ENCODE measurements at places on chromosomes 16 and 17.

DNA sequence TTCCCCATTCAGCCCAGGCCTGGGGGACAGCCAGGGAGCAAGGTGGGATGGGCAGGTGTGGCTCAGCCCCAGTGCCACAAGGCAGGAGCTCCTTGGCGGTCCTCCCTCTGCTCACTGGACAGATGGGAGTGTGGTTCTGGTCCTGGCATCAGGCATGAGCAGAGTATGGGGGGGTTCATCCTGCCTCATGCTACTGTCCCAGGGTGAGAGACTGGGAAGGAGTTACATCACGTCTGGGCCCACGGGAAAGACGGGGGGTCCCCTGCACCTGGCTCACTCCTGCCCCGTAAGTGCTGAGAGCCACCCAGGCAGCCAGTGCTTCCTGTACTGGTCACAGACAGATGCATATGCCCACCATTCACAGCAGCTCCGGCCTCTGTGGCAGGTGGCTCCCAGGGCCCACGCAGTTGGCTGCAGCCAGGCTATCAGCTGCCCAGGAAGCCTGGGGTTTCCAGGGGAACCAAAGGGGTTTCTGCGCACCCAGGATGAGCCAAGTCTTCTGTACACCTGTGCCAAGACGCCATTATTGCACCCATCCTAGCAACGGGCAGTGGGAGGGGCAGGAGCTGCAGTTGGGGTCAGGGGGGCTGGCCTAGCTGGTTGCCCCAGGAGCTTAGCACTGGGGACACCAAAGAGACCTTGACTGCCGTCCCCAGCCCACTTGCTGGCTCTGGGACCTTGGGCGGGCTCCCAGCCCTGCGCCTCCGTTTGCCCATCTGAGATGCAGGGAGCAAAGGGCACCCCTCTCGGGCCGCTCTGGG is 1.9 kb downstream of the BAIAP3 start:
- no peak for DNase-seq

DNA sequence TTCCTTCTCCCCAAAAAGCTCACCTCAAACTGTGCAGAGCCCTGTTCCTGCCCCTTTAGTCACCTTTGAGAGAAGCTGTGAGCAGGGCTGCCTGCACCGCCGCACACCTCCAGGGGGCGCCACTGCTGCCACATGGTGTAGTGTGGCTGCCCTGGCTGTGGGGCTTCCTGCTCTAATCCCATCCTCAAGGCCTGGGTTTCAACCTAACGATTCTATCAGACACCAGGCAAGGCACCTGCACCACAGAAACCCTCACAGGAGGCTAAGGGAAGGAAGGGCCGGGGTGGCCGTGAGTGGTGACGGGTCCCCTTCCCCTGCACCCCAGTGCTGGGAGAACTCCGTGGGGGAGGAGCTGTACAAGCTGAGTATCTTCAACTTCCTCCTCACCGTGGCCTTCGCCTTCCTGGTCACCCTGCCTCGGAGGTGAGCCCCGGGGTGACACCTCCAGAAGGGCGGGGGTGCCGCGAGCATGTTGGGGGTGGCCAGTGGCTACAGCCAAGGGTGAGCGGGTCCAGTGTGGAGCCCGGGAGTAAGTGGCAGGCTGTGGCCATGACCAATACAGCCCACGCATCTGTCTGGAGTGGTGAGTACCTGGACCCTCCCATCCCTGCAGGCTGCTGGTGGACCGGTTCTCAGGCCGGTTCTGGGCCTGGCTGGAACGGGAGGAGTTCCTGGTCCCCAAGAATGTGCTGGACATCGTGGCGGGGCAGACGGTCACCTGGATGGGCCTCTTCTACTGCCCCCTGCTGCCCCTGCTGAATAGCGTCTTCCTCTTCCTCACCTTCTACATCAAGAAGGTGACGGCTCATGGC is 7.0 kb downstream of the TMC8 start:
- no peak for DNase-seq

- DNase-seq = no peak
These were observed 562 bp downstream of the ZC3H7A start for GRCh38 chr16:11796227-11797165.

DNA sequence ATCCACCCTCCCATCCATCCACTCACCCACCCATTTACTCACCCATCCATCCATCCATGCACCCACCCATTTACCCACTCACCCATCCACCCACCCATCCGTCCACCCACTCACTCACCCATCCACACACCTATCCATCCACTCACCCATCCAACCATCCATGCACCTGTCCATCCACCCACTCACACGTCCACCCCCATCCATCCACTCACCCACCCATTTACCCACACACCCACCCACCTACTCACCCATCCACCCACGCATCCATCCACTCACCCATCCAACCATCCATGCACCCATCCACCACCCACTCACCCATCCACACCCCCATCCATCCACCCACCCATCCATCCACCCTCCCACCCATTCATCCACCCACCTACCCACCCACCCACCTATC is 12.2 kb downstream of the SOX8 start:
- no peak for DNase-seq

DNA sequence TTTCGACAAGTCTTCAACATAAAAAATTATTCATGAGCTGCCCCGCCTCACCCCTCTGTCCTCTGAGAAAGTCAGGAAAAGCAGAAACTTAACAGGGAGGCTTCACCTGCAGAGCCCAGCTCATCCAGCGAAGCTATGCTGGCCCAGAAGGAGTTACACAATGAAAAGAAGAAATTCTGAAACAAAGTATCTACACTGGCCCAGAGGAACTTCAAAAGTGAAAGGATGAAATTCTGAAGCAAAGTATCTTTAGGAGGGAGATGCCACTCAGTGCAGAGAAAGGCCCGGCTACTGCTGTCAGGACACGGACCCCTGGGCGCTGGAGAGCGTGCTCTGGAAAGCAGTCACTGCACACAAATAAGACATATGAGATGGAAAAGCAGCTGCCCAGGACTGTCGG is 1.6 kb downstream of the GALNS start:
- DNase-seq = no peak

DNA sequence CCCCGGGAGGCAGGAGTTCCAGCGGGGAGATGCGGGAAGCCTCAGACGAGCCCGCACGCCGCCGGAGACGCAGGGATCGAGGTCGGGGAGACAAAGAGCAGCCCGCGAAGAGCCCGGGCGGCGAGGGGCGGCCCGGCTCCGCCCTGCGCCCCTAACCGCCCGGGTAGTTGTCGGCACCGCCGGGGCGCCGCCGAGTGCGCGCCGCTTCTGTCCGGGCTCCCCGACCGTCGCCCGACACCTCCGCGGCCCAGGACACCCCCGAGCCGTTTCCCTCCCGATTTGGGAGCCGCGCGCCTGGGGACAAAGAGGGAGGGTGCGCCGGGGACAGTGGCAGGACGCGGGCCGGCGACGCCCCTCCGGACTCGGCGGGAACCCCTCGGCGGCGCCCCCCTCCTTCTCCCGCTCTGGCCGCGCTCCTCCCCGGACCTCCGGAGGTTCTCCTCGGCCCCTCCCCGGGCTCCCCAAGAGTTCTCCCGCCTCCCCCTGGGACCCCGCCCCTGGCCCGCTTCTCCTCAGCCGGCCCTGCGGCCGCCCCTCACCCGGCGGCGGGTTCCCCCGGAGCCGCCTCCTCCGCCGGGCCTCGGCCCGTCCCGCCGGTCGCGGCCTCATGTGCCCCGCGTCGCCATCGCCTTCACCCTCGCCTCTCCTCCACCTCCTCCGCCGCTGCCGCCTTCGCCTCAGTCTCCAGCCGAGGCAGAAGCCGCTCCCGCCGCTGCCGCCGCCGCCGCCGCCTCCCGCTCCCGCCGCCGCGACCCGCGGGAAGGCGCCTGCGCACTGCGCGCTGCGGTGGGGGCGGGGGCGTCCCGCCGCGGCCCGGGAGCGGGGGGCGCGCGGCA is at the start of gene GJC1:
Gene GJC1, minus strand, starts transcription at position 765 of the 836 bp plus-strand sequence. CDS start 24,470 bp downstream, outside the sequence.
- no peak for DNase-seq

DNA sequence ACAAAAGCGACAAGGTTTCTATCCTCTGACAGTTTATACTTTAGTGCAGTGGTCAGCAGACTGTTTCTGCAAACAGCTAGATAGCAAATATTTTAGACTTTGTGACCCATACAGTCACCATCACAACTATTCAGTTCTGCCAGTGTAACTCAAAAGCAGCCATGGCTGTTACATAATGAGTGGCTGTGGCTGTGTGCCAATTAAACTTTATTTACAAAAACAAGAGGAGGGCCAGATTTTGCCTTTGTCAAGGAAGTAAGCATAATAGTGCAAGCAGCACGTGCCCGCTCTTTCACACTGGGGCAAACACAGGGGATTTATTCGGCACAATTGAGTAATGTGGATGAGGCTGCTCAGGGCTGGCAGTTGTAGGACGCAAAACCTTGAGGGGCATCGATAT is 551.5 kb downstream of the MAF start:
- no peak for DNase-seq

GRCh38 chr16:50502616-50503011 is 45.6 kb upstream of the NKD1 start:
- DNase-seq = no peak

GRCh38 chr17:79779661-79780365 is 1.9 kb downstream of the CBX2 start:
- DNase-seq = no peak

- no peak for DNase-seq
These were observed 6.5 kb downstream of the FMNL1 start for GRCh38 chr17:45227926-45228762.

DNA sequence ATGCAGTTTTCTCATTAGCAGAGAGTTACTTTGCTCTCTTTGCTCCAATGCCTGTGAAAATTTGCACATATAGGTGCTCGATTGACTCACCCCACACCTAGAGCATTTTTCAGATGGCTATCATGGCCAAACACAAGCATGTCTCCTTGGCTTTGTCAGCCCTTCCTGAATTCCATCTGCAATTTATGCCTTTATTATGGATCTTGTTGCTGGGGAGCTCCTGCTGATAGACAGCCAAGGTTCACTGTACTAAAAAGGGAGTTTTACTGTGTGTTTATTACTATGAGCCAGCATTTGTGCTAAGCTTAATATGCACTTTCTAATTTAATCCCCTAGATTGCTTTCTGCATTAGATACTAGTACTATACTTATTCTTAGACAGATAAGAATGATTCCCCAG is 93.3 kb downstream of the TOX3 start:
- DNase-seq = no peak

- DNase-seq = peak; percentile 32
These were observed 43.9 kb downstream of the CLEC16A start for GRCh38 chr16:10988164-10988803.

GRCh38 chr16:23027386-23027785 is 121.9 kb downstream of the USP31 start:
- no peak for DNase-seq

DNA sequence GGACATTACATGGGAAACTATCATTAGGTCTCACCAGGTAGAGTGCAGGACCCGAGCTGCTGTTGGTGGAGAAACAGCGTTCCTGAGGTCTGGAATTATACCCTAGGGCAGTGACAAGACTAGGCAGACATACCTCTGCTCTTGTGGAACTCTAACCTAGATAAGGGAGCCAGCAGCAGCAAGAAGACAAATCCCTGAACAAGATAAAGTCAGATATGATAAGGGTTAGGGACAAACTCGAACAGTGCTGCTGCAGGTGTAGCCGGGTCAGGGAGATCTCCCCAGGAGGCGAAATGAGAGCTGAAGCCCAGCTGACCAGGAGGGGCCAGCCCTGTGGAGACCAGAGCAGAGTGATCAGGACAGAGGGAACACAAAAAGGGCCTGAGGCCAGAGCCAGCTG is 34.7 kb downstream of the ARSG start:
- DNase-seq = no peak

- DNase-seq = no peak
These were observed 3.8 kb upstream of the VAC14 start for GRCh38 chr16:70804734-70805169.

- no peak for DNase-seq
These were observed 21.9 kb downstream of the ADORA2B start for GRCh38 chr17:15966879-15967248.

- DNase-seq = no peak
These were observed 75.7 kb upstream of the BRD7 start for GRCh38 chr16:50444526-50444925.

GRCh38 chr17:66549731-66550207 is 247.4 kb downstream of the PRKCA start:
- DNase-seq = no peak

All from stimulated activated CD4-positive, alpha-beta T cell treated with anti-CD3 and anti-CD28 coated beads, Interleukin-1b, Interleukin-23, amount 100 ng/mL, for 1 hour (primary cell).